ENCODE measurements at places on chromosomes 1 and 21.

GRCh38 chr1:55816456-55817426, 601.6 kb upstream of the USP24 start:
- DNase-seq: no peak

GRCh38 chr1:116255486-116256285, 117.4 kb upstream of the ATP1A1 start:
- DNase-seq: no peak

- no peak for DNase-seq
These were observed 169.3 kb upstream of the ETV3 start for GRCh38 chr1:157307491-157307890.

GRCh38 chr1:63943393-63943792, 169.6 kb downstream of the ROR1 start:
- no peak for DNase-seq

GRCh38 chr1:231053493-231054162, 13.6 kb upstream of the FAM89A start:
- no peak for DNase-seq

GRCh38 chr1:184329962-184330868, 56.6 kb upstream of the C1orf21 start:
- no peak for DNase-seq

DNA sequence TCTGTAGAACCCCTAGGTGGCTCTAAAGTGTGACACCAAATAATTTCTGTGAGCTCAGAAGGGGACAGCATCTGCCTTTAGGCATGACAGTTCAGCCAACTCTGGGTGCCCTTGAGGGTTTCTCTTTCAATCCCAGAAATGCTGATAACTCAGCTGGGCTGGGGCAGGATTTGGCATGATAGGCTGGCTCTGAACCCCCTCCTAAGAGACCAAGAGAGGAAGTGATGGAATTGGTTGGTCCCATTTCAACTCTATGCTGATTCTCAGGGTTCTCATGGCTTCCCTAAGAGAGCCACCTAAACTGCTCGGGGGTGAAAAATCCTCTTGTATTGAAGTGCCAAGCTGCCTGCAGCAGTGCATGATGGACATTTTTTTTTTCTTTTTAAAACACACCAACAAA, 28.5 kb upstream of the TMEM39B start:
- DNase-seq: no peak

GRCh38 chr1:192441492-192441891, 124.7 kb downstream of the RGS21 start:
- no peak for DNase-seq

DNA sequence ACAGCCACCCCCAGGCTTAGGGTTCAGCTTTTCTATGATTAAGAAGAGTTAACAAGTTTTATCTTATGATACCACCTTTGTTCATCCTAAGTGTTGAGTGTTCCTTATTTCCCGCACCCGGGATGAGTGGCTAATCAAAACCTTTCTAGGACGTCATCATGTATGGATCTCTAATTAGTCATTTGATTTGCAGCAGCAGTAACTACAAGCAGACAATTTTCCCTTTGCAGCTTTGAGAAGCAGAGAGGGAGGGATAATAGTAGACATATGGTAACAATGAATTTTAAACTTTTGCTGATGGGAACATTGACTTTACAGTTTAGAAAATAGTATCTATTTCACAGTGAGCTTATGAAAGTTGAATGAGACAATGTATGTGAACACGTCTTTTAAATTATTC, 30.8 kb upstream of the SLC35F3 start:
- DNase-seq: no peak

Data from GF-D8 (cell line).